ENCODE measurements at places on chromosomes 5 and 9. TPM values are rescaled to one million over a fixed set of nuclear protein-coding genes. Genes with fewer than 3 reads are reported as not detected.

Gene NSG2
- not detected for polyA plus RNA-seq

Gene F2RL2
- 1.0 TPM for polyA plus RNA-seq

Gene CDH9
- not detected for polyA plus RNA-seq

Gene SCGB3A2
- polyA plus RNA-seq = 3.6 TPM

Gene GLT6D1
- not detected for polyA plus RNA-seq

Gene IL5
- polyA plus RNA-seq = not detected

Gene NR2F1-AS1
- 3.2 TPM for polyA plus RNA-seq

Gene GAPVD1
- 3.0 TPM for polyA plus RNA-seq

Gene MAST4
- 5.9 TPM for polyA plus RNA-seq

Gene IL33
- polyA plus RNA-seq = 14.4 TPM

Gene HTR1A
- polyA plus RNA-seq = not detected

Gene SPATA31A7
- not detected for polyA plus RNA-seq
